Liver (tissue), 10 donors: ENCODE measurements at places on chromosomes 6 and 20. TPM values are rescaled to one million over a fixed set of nuclear protein-coding genes. Genes with fewer than 3 reads are reported as not detected.

Gene HDAC2
- total RNA-seq, result 14.7 TPM

- no peak for DNase-seq
These were observed 54.3 kb upstream of the NOX3 start for GRCh38 chr6:155509743-155510475.

Gene OPN5
- total RNA-seq, result not detected

Gene RBM24
- 0.28 TPM for total RNA-seq

DNA sequence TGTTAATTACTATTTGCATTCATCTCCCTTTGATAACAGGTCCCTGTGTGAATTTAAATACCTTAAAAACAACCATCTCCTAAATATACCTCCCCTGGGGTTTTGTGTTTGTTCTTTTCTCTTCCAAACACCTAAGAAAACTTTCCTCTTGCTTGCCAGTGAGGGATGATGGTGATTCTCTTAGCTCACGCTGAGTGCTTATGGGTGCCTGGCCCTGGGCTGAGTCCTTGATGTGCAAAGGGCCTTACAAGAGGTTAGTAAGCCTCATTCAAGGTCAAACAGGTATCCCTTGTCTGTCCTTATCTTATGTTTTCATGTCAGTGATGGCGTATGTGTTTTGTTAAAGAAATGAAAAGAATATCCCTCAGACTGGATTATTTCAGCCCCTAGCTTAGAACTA is 76.3 kb downstream of the SYCP2L start:
- DNase-seq, result no peak

GRCh38 chr6:48766349-48766748 is 655.4 kb upstream of the PTCHD4 start:
- DNase-seq, result no peak

Gene TMEM217
- total RNA-seq, result 3.2 TPM

DNA sequence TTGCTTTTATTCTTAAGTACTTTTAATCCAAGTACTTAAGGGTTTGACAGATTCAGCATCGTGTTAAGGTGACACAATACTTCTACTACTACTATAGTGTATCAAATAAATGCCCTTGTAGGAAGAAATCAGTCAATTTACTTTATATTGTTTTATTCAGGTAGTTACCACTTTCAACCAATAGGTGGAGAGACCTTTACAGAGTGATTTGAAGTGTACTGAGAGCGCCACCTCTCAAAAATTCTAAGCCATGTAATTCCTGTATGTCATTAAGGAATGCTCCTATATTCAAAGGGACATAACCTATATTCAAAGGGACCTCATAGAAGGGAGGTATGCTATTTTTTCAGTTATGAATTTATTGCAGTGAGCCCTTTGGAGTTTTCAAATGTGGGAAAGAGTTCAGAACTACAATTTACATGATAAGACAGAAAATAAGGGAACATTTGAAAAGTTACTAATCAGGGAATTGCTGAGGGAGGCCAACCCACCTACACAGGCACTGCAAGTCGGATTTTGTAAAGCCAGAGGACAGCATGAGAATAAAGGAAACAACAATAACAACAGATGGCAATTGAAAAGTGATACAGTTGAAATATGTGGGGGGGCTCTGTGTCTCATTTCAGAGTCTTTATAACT is 955.6 kb downstream of the TBC1D32 start:
- DNase-seq, result no peak

Gene DSP
- total RNA-seq, result 41.2 TPM

Gene CLPSL1
- total RNA-seq, result not detected

DNA sequence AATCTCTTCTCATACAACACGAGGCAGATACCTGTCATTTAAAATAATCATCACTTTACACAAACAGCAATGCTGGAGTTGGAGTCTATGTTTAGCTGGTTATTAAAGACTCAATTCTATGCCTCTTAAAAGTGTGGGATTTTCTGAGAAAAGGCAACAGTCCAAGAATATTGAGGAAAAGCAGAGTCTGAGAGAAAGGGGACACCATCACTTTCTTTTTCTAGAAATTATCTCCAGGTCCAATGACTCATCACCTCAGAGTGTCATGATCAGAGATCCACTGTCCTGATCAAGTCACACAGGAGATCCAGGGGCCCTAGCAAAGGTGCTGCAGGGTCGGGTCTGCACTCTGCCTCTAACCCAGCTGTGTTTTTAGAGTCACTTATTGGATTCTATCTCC is 8.0 kb downstream of the CYP24A1 start:
- no peak for DNase-seq

Gene CCN2
- total RNA-seq, result 22.2 TPM

Gene MPIG6B
- total RNA-seq, result 10.7 TPM

DNA sequence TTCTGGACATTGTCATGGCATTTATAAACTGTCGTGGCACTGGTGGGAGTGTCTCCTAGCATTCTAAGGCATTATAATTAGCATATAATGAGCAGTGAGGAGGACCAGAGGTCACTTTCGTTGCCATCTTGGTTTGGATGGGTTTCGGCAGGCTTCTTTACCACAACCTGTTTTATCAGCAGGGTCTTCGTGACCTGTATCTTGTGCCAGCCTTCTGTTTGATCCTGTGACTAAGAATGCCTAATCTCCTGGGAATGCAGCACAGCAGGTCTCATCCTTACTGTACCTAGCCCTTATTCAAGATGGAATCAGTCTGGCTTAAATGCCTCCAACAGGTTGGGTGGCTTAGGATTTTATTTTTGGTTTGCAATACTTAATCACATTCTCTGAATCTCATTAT is 142.7 kb upstream of the GGTLC1 start:
- no peak for DNase-seq

DNA sequence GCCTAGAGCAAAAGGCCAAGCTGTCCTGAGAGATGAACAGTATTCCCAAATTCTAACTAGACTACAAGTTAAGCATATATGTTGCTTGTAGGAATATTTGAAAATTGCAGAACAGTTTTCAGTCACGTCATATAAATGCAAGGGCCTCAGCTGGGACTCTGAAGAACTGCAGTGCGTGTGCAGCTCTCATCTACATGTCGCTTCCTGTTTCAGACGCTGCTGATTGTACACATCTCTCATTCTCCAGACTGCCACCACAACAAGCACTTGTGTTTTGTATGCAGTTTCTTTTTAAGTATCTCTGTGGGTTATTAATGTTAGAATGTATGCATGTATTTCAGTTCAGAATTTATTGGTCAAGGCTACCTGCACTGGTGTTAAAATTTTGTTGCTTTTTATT is 119.7 kb downstream of the MAP3K4 start:
- no peak for DNase-seq

GRCh38 chr20:33709905-33710541 is 10.1 kb downstream of the PXMP4 start:
- no peak for DNase-seq

Gene FKBP5
- 10.3 TPM for total RNA-seq

DNA sequence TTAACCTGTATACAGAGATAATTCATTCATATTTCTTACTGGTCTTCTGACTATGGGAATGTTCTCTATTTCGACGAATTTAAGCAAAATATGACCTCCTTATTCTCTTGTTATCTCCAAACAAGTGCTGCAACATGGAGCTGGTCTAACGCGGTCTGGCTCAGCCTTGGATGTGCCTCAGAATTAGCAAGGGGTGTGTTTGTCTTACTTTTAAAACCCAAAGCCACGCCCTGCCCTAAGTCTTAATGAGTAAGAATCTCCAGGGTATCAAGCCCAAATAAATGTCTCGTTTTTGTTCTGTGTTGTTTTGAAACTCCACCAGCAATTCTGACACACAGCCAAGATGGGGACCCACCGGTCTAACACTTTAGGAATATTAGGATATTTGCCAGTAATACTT is 99.2 kb downstream of the ATP9A start:
- no peak for DNase-seq

Gene SAPCD1
- total RNA-seq, result 0.59 TPM

DNA sequence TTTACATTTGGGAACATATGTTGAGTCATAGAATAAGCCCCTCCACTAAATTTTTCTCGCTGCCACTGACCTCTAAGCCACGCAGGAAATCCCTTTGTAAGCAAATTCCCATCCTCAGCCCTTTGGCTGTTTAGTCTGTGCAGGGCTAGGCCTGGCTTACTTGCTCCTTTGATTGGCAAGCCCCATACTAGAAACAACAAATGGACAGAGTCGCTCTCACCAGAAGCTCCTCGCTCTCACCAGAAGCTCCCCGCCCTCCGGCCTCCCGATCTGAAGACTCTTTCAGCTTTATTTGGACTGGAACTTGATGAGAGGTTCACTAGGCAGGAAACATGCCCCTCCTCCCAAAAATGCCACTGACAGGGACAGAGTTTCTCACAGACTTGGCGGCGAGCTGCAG is 149.2 kb upstream of the EXOC2 start:
- DNase-seq, result no peak

GRCh38 chr6:110512991-110513390 is 36.6 kb upstream of the SLC22A16 start:
- no peak for DNase-seq

- no peak for DNase-seq
These were observed 14.3 kb upstream of the NCOA3 start for GRCh38 chr20:47487175-47487917.

DNA sequence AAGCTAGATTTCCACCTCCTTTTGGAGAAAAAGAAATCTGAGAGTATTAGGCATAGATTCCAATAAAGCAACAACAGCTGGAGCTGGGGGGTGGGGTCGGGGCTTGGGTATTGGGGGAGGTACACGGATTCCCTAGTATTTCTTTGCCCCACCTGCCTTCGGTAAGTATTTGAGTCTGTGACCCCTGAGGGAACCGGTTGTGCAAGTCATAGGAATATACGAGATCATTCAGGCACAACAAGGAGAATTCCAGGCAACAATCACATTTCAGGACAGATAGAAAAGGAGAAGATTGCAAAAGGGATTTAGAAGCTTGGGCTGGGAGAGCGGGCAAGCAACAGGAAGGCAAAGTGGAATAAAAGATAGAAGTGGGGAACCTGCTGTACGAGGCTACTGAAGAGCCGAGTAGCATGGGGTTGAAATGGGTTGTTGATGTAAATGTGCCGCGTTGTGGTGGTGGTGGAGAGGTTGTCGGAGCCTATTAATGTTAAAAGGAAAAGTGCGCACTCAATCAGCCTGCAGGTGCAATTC is 148.9 kb downstream of the BCAS1 start:
- no peak for DNase-seq

- DNase-seq, result no peak
These were observed 113.6 kb upstream of the EMILIN3 start for GRCh38 chr20:41480054-41480770.

GRCh38 chr6:21115111-21115510 is 478.4 kb upstream of the SOX4 start:
- DNase-seq, result no peak

DNA sequence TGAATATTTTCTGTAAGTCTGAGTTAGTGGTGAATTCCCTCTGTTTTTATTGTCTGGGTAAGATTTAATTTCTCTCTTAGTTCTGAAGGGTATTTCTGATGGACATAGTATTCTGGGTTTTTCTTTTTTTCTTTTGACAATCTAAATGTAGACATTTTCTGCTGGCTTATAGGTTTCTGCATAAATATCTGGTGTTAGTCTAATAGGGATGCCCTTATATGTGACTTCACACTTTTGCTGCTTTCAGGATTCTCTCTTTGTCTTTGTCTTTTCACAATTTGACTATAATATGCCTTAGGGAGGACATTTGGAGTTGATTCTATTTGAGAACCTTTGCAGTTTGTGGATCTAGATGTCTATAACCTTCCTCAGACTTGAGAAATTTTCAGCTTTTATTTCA is 667.2 kb downstream of the EPHA7 start:
- no peak for DNase-seq

DNA sequence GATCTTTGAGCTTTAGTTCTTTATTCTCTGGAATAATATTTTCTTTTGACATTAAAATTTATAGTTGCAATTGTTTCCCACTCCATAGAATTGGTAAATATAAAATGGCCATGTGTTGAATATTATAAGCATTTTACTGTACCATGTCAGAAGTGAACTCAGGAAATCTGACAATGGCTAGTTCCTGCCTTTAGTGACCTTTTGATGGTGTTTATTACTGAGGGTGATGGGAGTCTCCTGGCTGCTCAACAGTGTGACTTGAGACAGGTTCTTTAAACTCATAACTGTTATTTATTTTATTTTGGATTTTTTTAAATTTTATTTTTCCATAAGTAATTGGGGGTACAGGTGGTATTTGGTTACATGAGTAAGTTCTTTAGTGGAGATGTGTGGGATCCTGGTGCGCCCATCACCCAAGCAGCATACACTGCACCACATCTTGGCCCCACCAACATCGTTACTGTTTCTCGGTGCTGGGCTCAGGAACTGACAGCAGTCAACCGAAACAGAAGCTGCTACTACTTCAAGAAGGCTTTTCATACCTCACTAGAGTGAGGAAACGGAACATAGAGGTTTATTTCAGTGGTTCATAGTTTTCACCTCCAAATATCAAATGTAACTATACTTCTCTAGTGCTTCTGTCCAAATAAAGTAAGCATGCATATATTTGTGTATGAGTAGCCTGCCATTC is 90.4 kb downstream of the PLEKHG1 start:
- DNase-seq, result no peak

GRCh38 chr20:19047951-19048296 is 164.5 kb upstream of the SLC24A3 start:
- no peak for DNase-seq

Gene MYBL2
- 30.9 TPM for total RNA-seq

Gene ENPP3
- total RNA-seq, result 6.1 TPM

Gene PTK6
- 1.2 TPM for total RNA-seq

DNA sequence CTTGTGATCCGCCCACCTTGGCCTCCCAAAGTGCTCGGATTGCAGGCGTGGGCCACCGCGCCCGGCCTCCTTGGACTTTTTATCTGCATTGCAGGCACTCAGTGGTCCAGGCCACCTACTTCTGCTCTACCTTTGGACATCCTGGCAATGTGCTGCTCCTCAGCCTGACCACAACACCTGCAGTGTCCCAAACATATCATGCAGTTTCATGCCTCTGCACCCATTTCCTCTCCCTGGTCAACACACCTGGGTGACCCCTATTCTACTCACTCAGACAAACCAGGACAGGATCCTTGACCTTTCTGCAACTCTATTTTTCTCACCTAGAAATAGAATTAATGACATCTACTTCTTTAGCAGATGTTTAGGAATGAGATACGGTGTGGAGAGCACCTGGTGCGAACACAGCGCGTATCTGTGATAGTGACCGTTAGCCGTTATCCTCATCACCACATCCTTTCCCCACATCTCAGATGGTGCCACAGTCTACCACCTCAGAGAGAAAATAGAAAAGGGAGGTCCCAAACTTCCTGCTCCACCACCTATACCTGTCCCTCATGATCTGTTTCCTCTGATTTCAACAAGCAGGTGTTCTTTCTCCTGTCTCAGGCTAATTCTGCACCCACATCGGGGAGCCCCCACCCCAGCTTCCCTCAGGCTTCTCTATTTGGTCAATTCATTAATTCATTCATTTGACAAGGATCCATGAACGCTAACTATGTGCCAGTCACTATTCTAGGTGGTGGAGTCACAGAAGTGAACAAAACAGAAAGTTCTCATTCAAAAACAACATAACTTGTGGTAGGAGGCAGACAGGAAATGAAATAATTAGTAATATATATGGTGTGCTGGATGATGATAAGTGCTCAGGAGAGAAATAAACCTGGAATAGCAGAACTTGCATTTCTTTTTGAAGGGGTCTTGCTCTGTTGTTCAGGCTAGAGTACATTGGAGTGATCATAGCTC is 4.3 kb upstream of the BTN3A2 start:
- DNase-seq, result no peak

- no peak for DNase-seq
These were observed 12.8 kb downstream of the ME1 start for GRCh38 chr6:83417880-83418663.

Gene TTI1
- total RNA-seq, result 15.4 TPM
